Endodermal cell (in vitro differentiated cells): ENCODE measurements at places on chromosomes 12 and 14. TPM values are rescaled to one million over a fixed set of nuclear protein-coding genes. Genes with fewer than 3 reads are reported as not detected.
A peak's percentile ranks its signal among the peaks of the same experiment; 100 is the strongest.

The AMHR2 gene
- total RNA-seq, result 13.9 and 17.1 TPM in 2 replicates

The MSRB3 gene
- total RNA-seq, result 0.45 to 2.1 TPM (median 1.5 TPM) in 3 replicates

The SERPINA4 gene
- total RNA-seq, result not detected in 3 replicates

The CCDC197 gene
- not detected in 3 replicates for total RNA-seq

The CCDC38 gene
- 0.35 TPM in 1 of 2 replicates, not detected in the other for total RNA-seq

The ANG gene
- 3.4 to 20.1 TPM (median 4.5 TPM) in 3 replicates for total RNA-seq

The GMFB gene
- 61.5 to 105 TPM (median 96.5 TPM) in 3 replicates for total RNA-seq

The IL26 gene
- total RNA-seq, result not detected in 2 replicates

The RNASE1 gene
- 10.7 and 13.9 TPM in 2 replicates for total RNA-seq

The OR10P1 gene
- total RNA-seq, result not detected in 2 replicates

The IFI27 gene
- 1.1 and 1.9 TPM in 2 replicates for total RNA-seq

The HOXC4 gene
- not detected in 2 replicates for total RNA-seq

The PTGER2 gene
- not detected in 2 replicates for total RNA-seq

The OTUB2 gene
- total RNA-seq, result 6.7 to 7.3 TPM (median 6.8 TPM) in 3 replicates

DNA sequence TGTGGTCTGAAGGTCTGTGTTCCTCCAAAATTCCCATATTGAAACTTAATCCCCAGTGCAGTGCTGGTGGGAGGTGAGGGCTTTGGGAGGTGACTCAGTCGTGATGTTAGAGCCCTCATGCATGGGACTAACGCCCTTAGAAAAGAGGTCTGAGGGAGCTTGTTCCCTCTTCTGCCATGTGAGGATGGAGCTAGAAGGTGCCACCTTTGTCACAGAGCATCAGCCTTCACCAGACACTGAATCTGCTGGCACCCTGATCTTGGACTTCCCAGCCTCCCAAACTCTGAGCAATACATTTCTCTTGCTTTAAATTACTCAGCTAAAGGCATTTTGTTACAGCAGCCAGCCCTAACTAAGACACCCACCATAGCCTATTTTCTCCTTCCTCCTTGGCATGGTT lies 13.9 kb downstream of the RAB15 start:
- DNase-seq, result no peak

DNA sequence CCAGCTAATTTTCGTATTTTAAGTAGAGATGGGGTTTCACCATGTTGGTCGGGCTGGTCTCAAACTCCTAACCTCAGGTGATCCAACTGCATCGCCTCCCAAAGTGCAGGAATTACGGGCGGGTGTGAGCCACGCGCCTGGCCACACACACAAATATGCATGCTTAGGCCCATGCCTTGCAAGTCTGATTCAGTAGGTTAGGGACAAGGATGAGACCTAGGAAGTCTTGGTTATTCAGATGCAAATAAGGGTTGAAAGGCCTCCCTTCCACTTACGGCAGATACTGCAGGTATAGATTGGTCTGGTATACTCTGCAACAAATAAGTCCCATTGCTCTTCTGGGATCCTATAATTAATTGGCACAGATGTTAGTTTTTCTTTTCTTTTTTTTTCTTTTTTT lies 32.9 kb downstream of the TXNRD1 start:
- DNase-seq, result peak; percentile 75

- DNase-seq, result no peak
Measured at GRCh38 chr14:33194551-33194950, 255.9 kb downstream of the NPAS3 start.

GRCh38 chr14:102644523-102644922 lies 52.1 kb downstream of the RCOR1 start:
- no peak for DNase-seq

- DNase-seq, result no peak
Measured at GRCh38 chr12:59452259-59452658, 143.6 kb upstream of the SLC16A7 start.

DNA sequence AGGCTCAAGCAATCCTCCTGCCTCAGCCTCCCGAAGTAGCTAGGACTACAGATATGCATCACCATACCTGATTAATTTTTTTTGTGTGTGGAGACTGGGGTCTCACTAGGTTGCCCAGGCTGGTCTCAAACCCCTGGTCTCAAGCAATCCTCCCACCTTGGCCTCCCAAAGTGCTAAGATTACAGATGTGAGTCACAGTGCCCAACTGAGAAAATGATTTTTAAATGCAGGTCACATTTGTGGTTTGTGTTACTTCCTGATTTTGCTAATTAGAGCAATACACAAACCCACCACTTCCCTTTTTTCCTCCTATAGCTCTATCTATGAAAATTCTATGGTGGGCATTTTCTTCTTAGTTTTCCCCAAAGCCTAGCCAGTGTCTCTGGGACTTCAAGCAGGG lies 45.5 kb upstream of the TMEM263 start:
- no peak for DNase-seq

DNA sequence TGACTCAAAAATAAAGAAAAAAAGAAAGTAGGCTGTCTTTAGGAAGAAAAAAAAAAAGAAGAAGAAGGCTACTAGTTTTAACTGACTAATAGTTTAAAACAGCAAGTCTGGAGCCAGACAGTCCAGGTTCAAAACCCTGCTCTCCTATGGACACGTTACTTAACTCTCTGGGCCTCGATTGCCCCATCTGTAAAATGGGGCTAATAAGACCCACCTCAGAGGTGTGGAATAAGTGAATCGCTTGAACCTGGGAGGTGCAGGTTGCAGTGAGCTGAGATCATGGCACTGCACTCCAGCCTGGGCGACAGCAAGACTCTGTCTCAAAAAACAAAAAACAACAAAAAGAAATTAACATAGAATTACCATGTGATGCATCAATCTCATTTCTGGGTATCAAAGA lies 10.5 kb upstream of the SCARB1 start:
- no peak for DNase-seq

GRCh38 chr14:98955741-98956070 lies 316.3 kb downstream of the BCL11B start:
- peak; percentile 13 for DNase-seq

DNA sequence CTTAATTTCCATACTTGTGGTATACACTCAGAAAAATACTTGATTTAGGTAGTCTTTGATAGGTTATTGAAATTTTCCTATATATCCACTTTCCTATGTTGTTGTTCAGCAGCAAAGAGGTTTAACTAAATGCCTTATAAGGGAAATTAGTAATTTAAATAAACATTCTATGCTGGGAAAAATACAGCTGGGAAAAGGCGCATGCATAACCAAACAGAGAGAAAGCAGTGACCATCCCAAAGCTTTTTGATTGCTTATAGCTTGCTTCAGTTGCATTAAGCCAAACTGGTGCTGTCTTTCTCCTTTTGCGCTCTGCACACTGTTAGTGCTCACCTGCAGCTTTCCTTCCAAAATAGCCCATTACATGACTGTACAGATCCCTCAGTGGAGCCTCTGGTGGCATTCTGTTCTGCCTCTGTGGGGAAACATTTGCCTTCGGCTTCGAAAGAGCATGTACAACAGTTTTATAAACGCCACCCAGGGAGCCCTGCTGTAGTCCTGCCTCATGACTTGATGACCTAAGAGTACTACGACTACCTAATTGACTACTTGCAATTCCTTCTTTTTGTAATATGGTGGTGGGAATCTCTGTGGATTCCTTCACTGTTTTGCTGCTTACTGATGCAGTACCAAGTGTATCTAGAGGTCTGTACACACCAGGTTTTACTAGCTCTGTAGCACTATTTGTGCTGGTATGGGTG lies 120.8 kb downstream of the RALGAPA1 start:
- no peak for DNase-seq

DNA sequence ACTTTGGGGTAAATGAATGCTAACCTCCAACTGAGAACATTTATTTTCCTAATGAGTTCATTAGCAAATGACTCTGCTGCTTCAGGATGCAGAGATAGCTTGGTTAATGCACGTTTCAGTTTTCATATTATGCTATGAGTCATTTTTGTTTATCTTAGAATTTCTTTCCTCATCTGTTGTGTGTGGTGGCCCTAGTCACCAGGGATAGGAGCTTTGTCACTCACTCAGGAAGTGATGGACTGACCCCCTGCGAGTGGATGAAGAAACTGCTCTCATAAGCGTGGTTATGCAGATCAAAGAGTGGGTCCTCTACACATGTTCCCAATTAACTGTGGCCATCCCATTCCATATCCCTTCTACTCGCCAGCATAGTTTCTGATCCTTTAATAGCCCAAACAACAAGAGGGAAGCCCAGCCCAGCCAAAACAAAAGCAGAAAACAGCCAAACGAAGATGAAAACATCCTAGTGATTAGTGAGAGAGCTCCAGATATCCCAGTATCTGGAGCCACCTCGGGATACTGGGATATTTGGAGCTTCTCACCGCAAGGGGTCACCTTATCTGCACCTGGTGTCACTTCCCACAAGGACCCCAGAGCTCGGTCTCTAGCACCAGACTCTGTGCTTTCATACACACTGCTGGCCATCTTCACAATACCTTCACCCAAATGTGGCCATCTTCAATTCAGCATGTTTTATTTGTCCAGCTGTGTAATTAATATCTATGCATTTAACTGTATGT lies 8.6 kb downstream of the TC2N start:
- DNase-seq, result peak; percentile 75

GRCh38 chr12:26528943-26529342 lies 304.1 kb downstream of the ITPR2 start:
- no peak for DNase-seq

- no peak for DNase-seq
Measured at GRCh38 chr12:30978639-30979038, 52.1 kb downstream of the TSPAN11 start.

DNA sequence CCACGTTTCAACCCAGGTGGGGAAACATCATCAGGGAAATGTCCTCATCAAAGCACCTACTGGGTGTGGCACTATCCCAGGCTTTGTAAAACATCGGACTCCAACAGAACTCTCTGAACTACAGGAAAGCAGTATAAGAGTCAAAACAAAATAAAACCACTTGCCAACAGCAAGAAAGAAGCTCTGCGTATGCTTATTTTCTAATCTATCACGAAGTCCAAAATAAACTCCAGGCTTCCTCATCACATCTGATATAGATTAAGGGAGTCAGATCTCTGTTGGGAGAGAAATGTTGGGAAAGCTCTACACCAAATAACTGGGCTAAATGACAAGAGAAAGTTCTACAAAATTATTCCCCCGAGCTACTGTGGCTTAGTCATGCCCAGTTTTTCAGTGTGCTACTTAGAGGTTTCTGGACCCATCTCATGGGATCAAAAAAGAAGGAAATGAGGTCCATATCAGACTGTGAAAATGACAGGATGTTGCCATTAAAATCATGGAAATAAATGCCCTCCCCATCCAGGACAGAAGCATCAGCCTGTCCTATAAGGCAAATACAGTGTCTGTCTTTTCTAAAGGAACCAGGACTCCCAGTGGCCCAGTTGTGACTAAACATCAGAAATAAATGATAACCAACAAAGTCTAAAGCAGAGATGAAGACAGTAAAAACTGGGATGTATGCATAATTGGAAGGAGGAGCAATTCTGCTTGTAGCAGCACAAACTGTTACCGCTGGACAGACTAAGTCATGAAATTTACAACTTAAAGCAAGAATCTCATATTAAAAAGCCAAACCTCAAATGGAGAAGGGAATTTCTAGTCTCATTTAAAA lies 149.5 kb downstream of the STXBP6 start:
- DNase-seq, result no peak

- DNase-seq, result peak; percentile 89
Measured at GRCh38 chr12:12334367-12335040, 15.5 kb downstream of the MANSC1 start.
